Activated CD4-positive, alpha-beta T cell treated with anti-CD3 and anti-CD28 coated beads, Interleukin-2, amount 10 ng/mL, durations not matched to agents 7 days and 5 days (primary cell): ENCODE measurements at places on chromosomes 7 and 10. TPM values are rescaled to one million over a fixed set of nuclear protein-coding genes. Genes with fewer than 3 reads are reported as not detected.
A peak's percentile ranks its signal among the peaks of the same experiment; 100 is the strongest.

ZNF467 gene
- 0.15 TPM for total RNA-seq

DNA sequence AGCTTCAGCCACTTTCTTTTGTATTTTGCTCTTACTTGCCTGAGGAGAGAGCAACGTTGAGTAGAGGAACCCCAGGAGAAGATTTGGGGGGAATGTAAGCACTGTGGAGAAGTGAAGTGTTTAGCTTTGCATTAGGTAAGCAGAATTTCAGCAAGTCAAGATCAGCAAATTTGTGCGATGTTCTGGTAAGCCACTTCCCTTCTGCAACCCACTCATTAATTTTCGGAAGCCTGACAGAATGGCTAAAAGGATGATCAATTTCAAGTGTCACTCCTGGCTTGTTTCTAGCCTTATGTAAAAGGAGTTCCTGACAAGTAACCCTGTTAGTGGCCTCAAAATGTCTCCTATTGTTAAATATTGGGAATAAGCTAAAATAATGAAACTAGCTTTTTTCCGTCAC is 48.5 kb upstream of the NXPH1 start:
- peaks cover 20% of the 10 kb centered on the region for H3K4me1 ChIP-seq
- no peaks in the 10 kb centered on the region for H3K36me3 ChIP-seq
- DNase-seq: no peak
- H3K27me3 ChIP-seq: peaks cover 22% of the 10 kb centered on the region
- no peak overlapping the region for H3K4me3 ChIP-seq

GRCh38 chr7:30479202-30480120 is 877 bp upstream of the NOD1 start:
- peaks cover 36% of the 10 kb centered on the region for H3K4me1 ChIP-seq
- DNase-seq: peak; percentile 54
- H3K4me3 ChIP-seq: peak overlapping the region; percentile 93

DNA sequence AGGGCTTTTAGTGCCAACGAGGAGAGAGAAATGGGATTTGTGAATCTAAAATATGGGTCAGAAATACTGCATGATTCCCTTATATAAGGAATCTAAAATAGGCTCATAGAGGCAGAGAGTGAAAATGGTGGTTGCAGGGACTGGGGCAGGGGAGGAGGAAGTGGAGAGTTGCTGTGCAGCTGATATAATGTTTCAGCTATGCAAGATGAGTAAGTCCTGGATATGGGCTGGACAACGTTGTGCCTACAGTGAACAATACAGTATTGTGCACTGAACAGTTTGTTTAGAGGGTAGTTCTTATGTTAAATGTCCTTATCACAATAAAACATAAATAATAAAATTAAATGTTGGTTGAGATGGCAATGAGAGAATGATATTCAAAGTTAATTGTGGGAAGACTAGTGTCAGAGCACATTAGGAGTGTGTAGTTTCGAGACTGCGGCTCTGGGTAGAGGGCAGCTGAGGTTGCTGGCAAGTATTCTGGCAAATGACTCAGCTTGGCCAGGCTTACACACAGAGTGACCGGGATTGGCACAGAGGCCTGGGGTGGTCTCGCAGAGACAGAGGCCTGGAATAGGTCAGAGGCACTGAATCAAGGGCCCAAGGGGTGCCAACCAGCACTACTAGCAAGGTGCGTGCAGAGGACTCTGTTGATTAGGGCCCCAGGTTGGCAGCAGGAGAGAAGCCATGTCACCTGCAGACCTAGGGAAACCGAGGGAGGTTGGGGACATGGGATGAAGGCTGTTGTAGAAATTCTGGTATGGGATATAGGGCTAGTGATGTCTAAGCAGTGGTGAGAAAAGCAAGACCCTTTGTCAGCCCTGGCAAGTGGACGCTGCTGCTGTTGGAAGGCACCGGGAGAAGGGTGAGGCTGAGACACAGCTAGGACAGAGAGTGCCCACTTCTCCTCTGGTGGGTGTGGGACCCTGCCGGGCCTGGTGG is 2.8 kb upstream of the DEPP1 start:
- H3K36me3 ChIP-seq: no peaks in the 10 kb centered on the region
- DNase-seq: no peak
- no peak overlapping the region for H3K4me3 ChIP-seq
- peaks cover 3% of the 10 kb centered on the region for H3K27me3 ChIP-seq
- H3K27ac ChIP-seq: no peak overlapping the region

GRCh38 chr7:96021568-96021967 is 249.2 kb downstream of the DYNC1I1 start:
- no peak overlapping the region for H3K4me3 ChIP-seq
- H3K27me3 ChIP-seq: peaks cover 8% of the 10 kb centered on the region
- no peak for DNase-seq
- no peak overlapping the region for H3K27ac ChIP-seq
- peaks cover 5% of the 10 kb centered on the region for H3K4me1 ChIP-seq

- H3K4me1 ChIP-seq: peaks cover 8% of the 10 kb centered on the region
- peaks cover 73% of the 10 kb centered on the region for H3K27me3 ChIP-seq
- no peaks in the 10 kb centered on the region for H3K36me3 ChIP-seq
- DNase-seq: no peak
- H3K27ac ChIP-seq: no peak overlapping the region
These were observed 1.4 kb downstream of the HTRA1 start for GRCh38 chr10:122462533-122463465.

DNA sequence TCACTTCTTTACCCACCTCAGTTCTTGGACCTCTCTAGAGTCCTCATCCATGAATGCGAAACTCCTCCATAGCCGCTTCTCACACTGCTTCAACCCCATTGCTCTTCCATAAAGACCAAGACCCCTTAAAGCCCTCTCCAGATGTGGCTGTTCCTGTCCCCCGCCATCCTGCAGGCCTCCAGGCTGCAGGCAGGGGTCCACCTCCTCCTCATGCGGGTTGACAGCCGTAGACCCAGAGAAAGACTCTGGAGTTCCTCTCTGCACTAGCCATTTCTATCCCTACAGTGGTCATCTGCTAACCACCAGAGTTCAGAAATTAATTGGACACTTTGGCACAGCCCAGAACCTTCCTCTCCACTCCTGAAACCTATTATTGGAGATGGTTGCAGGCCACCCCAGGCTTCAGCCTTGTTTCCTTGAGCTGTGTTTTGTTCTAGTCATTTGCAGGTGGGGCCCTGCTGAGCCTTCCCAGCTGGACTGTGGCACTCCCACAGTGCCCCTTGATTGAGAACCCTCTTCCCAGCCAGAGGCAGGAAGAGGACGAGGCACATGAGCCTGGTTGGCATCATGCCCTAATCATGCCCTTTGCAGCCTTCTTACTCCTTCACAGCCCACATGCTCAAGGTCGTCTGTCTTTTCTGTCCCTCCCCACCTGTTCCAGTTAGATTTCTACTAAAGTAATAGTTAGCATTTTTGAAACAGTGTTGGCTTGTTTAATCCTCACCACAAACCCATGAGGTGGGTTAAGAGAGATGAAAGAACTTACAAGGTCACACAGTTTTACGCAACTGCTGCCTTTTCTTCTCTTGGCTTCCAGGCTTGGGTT is 23.9 kb downstream of the CUL1 start:
- H3K27me3 ChIP-seq: no peaks in the 10 kb centered on the region
- H3K27ac ChIP-seq: no peak overlapping the region
- DNase-seq: peak; percentile 10

IKZF1 gene
- total RNA-seq: 406 TPM

ZNF503 gene
- total RNA-seq: 0.07 TPM

DNA sequence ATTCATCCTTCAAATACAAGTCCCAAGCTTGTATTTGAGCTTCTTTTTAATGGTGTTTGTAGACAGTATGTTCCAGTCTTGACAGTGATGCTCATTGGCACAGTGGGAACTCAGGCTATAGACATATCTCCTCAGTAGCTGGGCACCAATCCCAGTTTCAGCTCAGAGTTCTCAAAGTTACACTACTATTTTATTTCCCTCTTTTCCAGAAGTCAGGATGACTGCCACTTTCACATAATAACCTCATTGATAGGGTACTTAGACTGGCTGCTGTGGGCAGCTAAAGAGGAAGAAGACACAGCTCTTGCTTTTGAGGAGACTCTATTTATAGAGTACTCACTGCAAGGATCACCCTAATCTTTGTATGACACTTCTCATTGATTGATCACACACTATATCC is 2.4 kb downstream of the GBF1 start:
- peaks cover 16% of the 10 kb centered on the region for H3K36me3 ChIP-seq
- H3K27ac ChIP-seq: no peak overlapping the region
- H3K27me3 ChIP-seq: no peaks in the 10 kb centered on the region
- no peak for DNase-seq
- peaks cover 37% of the 10 kb centered on the region for H3K4me1 ChIP-seq

DNA sequence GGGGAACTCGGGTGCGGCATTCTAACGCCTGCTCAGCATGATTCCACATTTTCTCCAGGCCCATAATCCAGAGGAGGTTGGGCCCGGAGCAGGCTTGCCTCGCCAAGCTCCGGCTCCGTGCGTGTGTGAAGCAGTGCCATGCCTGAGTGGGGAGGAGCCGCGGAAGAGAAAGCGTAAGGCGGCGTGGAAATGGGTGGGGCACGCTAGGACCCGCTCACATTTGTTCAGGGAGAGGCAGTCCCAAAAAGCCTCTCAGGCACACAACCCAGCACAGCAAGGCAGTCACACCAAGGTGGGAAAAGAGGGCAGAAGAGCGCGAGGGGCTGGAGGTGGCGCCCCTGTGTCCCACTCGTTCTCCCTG is 695 bp upstream of the VDAC2 start:
- peak overlapping the region; percentile 97 for H3K4me3 ChIP-seq
- H3K36me3 ChIP-seq: peaks cover 28% of the 10 kb centered on the region
- H3K27me3 ChIP-seq: no peaks in the 10 kb centered on the region
- peak; percentile 86 for DNase-seq
- peak overlapping the region; percentile 100 for H3K27ac ChIP-seq

DNA sequence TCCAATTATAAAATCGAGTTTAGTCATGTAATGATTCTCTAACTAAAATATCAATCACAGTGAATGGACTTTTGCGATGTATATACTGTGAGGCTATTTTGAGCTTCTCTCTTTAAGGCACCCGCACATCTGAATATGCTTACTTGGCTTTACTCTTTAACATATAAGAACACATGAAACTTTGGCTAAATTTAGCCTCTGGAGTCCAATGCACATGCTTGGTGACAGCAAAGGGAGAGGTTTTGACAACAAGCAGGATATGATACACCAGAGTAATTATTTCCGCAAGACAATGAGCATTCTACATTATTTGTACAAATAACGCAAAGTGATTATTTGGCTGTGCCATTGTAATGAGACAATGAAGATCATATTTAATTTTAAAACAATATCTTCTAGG is 72.4 kb downstream of the ARID5B start:
- no peak overlapping the region for H3K4me3 ChIP-seq
- no peaks in the 10 kb centered on the region for H3K27me3 ChIP-seq
- DNase-seq: no peak
- peaks cover 76% of the 10 kb centered on the region for H3K36me3 ChIP-seq
- no peak overlapping the region for H3K27ac ChIP-seq

DNA sequence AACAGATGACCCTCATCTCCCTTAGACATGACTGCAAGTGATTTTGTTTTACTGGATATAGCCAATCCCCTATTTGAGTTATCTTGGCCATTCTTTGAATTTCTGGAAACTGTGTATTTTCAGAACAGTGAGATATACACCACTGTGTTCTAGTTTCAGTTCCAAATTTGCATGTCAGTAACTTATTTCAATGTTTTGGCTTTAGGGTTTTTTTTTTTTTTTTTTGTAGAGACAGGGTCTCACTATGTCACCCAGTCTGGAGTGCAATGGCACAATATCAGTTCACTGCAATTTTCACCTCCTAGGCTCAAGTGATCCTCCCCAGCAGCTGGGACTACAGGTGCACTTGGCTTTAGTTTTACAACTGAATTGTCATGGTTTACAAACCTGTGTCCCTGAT is 67.2 kb downstream of the ATAD1 start:
- peaks cover 1% of the 10 kb centered on the region for H3K4me1 ChIP-seq
- H3K27me3 ChIP-seq: no peaks in the 10 kb centered on the region
- DNase-seq: no peak
- H3K4me3 ChIP-seq: no peak overlapping the region
- H3K36me3 ChIP-seq: peaks cover 27% of the 10 kb centered on the region
